ENCODE measurements at places on chromosomes 4 and X.

- no peak for DNase-seq
Observed at GRCh38 chr4:820230-821172, 5.4 kb downstream of the CPLX1 start.

DNA sequence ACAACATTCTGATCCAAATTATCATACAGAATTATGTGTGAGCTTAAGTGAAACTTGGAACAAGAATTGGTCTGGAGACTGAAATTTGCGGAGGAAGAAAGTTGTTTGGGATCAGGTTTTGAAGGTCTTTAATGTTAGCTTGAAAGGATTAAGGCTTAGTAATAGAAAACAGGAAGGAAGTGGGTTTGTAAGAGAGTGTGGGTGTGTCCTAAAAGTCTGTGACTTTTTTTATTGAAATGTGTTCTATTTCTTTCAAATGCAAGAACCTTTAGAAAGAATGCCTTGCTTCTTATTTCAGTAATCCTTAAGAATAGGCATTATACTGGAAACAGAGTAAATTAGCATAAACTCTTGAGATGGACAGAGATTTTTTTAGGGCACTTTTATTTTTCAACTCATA, 198.0 kb downstream of the GALNTL6 start:
- DNase-seq: no peak

DNA sequence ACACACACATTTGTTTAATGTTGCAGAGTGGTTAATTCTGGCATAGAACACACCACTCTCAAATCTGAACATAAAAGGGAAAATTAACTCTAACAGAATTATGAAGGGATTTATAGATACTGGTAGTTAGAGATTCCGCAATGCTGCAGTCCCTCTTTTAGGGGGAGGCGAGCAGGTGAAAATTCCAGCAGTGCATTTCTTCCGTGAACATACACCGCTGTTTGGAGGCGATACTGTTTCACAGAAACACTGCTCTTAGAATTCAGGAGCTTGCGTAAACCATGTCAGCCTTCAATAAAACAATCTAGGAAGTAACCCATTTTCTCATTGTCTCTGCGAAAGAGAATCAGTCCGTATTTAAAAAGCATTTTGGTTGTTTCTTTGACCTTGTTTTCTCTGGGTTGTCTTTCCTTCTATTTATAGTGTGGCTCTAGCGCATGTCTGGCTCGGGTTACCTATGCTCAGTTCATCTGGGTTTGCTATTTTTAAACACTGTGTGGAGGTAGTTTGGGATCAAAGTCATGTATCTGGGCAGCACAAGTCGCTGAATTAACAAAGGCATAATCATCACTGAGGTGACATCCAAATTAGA, 90.4 kb downstream of the GPAT3 start:
- no peak for DNase-seq

- DNase-seq: no peak
Observed at GRCh38 chr4:92988301-92988700, 684.5 kb downstream of the GRID2 start.

DNA sequence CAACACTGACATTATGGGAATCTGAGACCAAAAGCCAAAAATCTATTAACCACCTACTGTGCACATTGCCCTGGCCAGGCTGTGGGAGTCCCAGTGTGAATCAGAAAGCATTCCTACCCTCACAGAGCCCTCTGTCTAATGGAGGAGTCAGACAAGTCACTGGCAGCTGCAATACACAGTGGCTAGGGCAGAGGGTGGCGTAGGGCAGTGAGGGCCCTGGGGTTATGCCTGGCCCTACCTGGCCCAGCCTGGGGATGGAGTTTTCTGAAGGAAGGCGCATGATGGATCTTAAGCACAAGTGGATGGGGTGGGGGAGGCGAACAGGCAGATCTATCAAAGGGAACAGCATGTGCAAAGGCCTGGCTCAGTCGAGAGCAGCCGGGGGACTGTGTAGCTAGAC, 10.8 kb downstream of the JAKMIP1 start:
- no peak for DNase-seq

DNA sequence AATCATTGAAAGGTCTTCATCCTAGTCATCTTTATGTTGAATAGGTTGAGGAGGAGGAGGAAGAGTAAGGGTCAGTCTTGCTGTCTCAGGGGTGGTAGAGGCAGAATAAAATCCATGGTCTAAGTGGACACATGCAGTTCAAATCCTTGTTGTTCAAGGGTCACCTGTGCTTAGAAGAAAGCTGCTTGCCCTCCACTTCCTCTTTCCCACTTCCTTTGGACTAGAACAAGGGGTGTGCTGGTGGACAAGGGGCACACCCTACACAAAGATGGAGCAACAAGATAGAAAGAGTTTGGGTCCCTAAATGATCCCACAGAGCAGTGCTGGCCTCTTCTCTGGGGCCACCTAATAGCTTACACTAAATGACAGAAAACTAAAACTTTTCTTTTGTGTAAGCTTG, 47.9 kb downstream of the HSD17B13 start:
- DNase-seq: no peak

DNA sequence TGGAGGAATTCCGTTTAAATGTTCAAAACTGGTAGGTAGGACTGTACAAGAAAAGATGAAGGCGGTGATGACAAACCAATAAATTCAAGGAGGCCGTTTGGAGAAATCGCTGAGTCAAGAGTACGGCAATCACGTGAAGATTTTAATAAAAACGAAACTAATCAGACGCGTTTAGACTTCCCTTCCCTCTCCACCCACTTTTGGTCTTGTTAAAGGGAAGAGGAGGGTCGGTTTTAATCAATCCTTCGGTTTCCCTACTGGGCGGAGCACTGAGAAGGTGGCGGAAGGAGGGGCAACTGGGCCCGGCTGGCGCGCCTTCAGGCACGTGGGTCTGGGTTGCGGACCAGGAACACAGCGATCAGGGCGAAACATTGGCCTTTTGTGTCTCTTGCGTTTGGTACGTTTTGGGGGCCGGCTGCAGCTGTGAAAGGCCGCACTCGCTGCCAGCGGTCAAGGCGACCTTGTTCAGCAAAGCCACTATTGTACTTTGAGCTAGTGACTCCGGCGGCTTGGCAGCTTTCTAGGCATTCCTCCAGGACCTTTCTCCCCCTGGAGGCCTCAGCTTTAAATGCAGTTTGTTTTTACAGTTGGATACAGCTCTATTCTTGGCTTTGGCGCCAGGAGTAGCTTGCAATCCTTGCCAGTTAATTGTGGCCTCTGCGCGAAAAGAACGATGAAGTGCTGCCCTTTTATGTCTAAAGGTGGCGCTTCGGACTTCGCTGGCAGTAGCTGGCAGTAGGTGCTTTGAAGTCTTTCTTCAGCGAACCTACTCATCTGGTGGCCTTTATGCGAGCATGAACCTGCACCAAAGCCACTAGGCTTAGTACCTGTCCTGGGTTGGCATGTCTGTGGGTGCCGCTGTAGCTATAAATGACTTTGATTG, 16.8 kb upstream of the LAMP2 start:
- DNase-seq: peak; percentile 35

GRCh38 chr4:71550220-71551165, 211.7 kb downstream of the SLC4A4 start:
- DNase-seq: no peak

GRCh38 chrX:9127986-9128385, 94.1 kb upstream of the FAM9B start:
- no peak for DNase-seq

GRCh38 chr4:23212558-23212957, 519.8 kb downstream of the GBA3 start:
- DNase-seq: no peak

GRCh38 chrX:70452143-70452733, 7.6 kb downstream of the DLG3 start:
- peak; percentile 67 for DNase-seq

GRCh38 chr4:47692691-47693090, 145.2 kb downstream of the CORIN start:
- no peak for DNase-seq

- DNase-seq: no peak
Observed at GRCh38 chrX:124194901-124195300, 137.6 kb upstream of the TEX13D start.

DNA sequence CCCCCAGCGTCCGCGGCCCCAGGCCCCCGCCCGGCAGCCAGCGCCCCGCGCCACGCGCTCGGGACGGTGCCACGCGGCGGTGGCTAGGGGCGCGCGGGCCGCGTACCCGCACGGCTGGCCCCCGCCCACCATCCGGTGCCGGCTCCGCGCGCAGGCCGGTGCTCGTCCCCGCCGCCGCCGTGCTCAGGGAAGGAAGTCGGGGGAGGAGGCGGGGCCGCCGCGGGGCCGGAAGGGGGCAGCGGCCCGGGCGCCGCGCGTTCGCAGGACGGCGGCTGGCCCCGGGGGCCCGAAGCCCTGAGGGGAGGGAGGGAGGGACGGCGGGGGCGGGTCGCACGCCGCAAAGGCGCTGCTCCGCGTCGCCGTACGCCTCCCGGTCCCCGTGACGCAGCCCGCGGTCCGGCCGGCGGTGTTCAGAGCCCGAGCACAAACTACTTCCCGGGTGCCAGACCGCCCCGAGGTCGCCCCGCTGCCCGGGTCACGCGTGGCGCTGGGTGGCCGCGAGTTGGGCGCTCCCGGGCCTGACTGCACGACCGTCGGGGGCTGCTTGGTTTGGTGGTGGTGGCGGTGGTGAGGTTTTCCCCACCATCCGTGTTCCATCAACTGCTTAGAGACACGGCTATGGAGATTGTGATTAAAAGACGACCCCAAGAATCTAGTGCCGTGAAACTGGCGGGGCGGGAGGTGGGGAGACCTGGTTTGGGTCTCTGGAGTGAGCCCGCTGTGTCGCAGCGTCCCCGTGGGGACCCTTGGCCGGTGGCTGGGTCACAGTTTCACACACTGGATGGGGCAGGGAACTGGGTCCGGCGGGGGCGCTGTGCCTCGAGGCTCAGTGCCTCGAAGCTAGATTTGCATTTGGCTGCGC, at the start of gene DCTD:
TSS of gene DCTD (minus strand) at position 205 of the 862 bp plus-strand sequence. CDS start 1,818 bp downstream, outside the sequence.
- DNase-seq: peak; percentile 85

GRCh38 chr4:65924843-65925242, 254.6 kb upstream of the EPHA5 start:
- DNase-seq: no peak

- no peak for DNase-seq
Observed at GRCh38 chr4:71303287-71303686, 35.5 kb upstream of the SLC4A4 start.

GRCh38 chrX:146160443-146161203, 343.0 kb downstream of the SLITRK2 start:
- DNase-seq: no peak

GRCh38 chr4:15117270-15117946, 115.1 kb downstream of the CPEB2 start:
- no peak for DNase-seq

- peak; percentile 52 for DNase-seq
Observed at GRCh38 chr4:176052744-176053143, 12.9 kb upstream of the WDR17 start.

- DNase-seq: no peak
Observed at GRCh38 chrX:1222531-1223241, 10.2 kb upstream of the CRLF2 start.

DNA sequence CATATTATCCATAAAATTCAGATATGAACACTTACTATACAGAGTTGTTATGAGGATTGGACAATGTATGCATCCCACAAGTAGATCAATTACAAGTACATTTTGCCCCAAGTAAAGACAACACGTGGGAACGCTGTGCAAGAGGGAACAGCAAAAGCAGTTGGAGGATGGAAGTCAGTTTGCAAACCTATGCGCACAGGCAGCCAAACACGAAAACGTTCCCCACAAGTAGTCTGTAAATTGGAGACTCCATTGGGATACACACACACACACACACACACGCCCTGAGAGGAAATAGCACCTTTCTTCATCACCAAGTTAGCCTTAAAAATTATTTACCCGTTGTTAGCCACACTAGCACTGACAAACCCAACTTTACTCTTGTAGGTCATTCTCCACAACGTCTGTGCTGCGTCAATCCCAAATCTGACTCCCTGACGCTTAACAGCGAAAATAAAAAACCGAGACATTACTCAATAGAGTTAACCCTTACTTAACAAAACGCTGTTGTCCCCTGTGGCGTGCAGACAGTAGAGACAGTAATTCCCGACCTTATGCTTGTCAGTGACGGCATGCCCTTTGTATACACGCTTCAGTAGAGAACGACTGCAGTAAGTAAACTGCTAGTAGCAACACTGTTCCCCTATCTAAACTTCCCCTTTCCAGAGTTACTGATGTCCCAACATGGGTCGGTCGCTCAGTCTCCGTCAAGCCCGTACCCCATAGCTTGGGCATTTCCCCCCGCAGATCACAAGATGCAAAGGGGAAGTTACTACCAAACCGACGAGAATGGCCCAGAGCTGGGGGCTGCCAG, 730 bp downstream of the MANBA start:
- peak; percentile 70 for DNase-seq

- no peak for DNase-seq
Observed at GRCh38 chr4:181701894-181702293, 541.3 kb upstream of the TENM3 start.

GRCh38 chrX:16429406-16429805, 220.6 kb upstream of the S100G start:
- no peak for DNase-seq

GRCh38 chrX:16222151-16222550, 54.9 kb downstream of the MAGEB17 start:
- DNase-seq: no peak

DNA sequence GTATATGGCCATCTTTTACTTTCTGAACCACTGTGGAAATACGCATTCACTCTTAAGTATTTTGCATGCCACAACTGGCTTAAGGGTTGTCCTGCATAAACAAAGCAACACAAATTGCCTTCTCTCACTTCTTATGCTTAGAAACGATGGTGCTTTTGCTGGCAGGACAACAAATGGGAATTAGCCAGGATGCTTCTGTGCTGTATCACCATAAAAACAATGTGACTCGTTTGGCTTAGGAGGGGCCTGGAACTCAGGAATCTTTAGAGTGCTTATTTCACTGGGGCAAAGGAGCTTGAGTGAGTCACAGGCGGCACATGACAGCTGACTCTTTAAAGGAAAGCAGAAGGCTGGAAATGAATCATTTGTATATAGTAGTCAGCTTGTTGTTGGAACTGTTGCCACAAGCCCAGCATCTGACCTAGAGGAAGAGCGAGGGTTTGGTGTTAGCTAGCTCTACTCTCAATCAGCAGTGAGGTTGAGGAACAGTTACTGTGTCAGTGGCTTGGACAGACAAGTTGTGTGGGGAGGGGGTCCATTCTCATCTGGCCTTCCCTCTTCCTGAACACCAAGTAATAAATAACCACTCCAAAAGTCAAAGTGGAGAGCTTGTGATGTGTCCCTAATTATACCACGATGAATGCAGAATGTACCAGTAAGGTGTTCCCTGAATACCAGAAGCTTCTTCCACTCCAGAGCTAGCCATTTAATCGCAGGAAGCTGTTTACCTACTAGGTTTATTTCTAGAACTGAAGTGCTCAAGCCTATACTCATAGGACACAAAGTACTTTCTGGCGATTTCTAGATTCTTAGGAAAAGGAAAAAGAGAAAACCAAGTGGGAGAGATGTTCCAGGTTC, 293.1 kb downstream of the CAMK2D start:
- DNase-seq: no peak

DNA sequence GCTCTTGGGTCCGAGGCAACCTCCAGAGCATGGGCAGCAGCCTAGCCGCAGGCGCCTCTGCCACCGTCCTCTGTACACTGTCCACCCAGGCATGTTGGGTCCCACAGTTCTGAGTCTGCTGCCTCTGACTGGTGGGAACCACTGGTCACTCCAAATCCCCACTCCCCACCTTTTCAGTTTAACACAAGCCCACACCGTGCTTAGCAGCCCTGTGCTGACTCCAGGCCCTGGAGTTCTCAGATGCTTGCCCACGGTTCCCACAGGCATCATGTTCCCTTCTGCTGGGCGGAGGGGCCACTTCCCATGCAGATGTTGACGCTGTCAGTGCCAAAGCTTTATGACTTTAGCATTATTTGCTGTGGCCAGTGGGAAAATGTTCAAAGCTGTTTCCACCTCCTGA, 104.5 kb downstream of the SCD5 start:
- no peak for DNase-seq

GRCh38 chrX:19005909-19006308, 22.0 kb upstream of the PHKA2 start:
- no peak for DNase-seq

All from GM10248 (cell line).